Sigmoid colon (tissue), 7 donors: ENCODE measurements at places on chromosomes 7 and 10. TPM values are rescaled to one million over a fixed set of nuclear protein-coding genes. Genes with fewer than 3 reads are reported as not detected.

- peaks cover 8% of the 10 kb centered on the region for H3K4me1 ChIP-seq
- no peaks in the 10 kb centered on the region for H3K27me3 ChIP-seq
- peak overlapping the region; percentile 86 for H3K4me3 ChIP-seq
- H3K36me3 ChIP-seq: no peaks in the 10 kb centered on the region
Measured at GRCh38 chr10:73625004-73625883, 16.0 kb downstream of the MYOZ1 start.

DNA sequence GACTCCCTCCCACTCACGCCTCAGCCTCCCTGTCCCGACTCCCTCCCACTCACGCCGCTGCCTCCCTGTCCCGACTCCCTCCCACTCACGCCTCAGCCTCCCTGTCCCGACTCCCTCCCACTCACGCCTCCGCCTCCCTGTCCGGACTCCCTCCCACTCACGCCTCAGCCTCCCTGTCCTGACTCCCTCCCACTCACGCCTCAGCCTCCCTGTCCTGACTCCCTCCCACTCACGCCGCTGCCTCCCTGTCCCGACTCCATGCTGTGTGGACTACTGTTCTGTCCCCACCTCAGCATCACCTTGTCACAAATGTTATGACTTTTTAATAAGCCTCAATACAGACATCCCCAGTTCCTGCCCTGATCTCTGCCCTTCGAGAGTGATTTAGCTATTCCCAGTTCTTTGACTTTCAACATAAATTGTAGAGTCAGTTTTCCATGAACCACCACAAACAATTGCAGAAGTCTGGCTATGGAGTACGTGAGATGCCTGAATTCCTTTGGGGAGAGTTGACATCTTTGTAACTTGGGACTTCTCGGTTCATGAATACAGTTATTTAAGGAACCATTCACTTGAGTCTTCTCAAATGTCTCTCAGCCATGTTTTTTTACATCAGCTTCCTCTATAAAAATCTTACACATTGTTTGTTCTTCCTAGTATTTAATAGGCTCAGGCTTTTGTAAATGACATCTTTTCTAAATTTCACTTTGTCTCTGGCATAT lies 71.9 kb downstream of the FOXL3 start:
- H3K4me1 ChIP-seq: no peaks in the 10 kb centered on the region
- peaks cover 62% of the 10 kb centered on the region for H3K27me3 ChIP-seq
- no peak overlapping the region for H3K4me3 ChIP-seq
- no peak overlapping the region for H3K27ac ChIP-seq
- H3K36me3 ChIP-seq: no peaks in the 10 kb centered on the region

- H3K27ac ChIP-seq: peak overlapping the region; percentile 48
- no peak overlapping the region for H3K4me3 ChIP-seq
- H3K4me1 ChIP-seq: peaks cover 5% of the 10 kb centered on the region
- H3K27me3 ChIP-seq: no peaks in the 10 kb centered on the region
Measured at GRCh38 chr10:95279042-95279820, 11.6 kb downstream of the PDLIM1 start.

DNA sequence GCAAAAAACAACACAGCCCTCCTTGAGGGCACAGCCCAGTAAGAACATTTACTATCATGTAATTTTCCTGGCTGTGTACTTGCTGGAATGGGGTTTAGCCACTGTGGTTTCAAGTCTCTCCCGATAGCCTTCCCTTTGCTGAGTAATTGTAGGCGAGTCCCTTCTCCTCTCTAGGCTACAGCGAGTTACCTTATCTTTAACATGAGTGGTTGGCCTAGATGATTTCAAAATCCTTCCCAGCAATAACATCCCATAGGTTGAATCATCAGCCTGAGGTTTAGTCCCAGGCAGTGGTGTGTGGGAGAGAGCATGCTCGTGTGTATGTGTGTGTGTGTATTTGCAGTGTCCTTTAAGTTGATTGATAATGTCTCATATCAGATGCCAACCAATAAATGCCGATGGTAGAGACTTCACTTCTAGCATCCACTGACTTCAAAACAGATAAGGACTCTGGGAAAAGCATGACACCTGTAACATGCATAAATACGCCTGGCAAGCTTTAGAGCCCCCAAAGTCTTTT lies 142.9 kb upstream of the ZMIZ1 start:
- H3K36me3 ChIP-seq: no peaks in the 10 kb centered on the region
- H3K4me3 ChIP-seq: no peak overlapping the region
- no peak for DNase-seq
- H3K4me1 ChIP-seq: peaks cover 7% of the 10 kb centered on the region

The DENND2A gene
- total RNA-seq: 7.6 TPM

- H3K4me3 ChIP-seq: no peak overlapping the region
- peaks cover 6% of the 10 kb centered on the region for H3K27me3 ChIP-seq
- H3K27ac ChIP-seq: no peak overlapping the region
- DNase-seq: no peak
- no peaks in the 10 kb centered on the region for H3K4me1 ChIP-seq
- H3K36me3 ChIP-seq: no peaks in the 10 kb centered on the region
Measured at GRCh38 chr7:49580000-49580399, 193.4 kb upstream of the VWC2 start.

GRCh38 chr10:19184891-19185290 lies 136.3 kb downstream of the MALRD1 start:
- H3K27me3 ChIP-seq: no peaks in the 10 kb centered on the region
- DNase-seq: no peak
- no peaks in the 10 kb centered on the region for H3K36me3 ChIP-seq
- H3K4me1 ChIP-seq: no peaks in the 10 kb centered on the region

The GRM3 gene
- not detected for total RNA-seq
